CD4-positive, alpha-beta T cell treated with Interleukin-21 for 1 hour (primary cell): ENCODE measurements at places on chromosomes 11 and 22.

GRCh38 chr22:32674925-32675825, 126.3 kb upstream of the TIMP3 start:
- DNase-seq, result no peak

DNA sequence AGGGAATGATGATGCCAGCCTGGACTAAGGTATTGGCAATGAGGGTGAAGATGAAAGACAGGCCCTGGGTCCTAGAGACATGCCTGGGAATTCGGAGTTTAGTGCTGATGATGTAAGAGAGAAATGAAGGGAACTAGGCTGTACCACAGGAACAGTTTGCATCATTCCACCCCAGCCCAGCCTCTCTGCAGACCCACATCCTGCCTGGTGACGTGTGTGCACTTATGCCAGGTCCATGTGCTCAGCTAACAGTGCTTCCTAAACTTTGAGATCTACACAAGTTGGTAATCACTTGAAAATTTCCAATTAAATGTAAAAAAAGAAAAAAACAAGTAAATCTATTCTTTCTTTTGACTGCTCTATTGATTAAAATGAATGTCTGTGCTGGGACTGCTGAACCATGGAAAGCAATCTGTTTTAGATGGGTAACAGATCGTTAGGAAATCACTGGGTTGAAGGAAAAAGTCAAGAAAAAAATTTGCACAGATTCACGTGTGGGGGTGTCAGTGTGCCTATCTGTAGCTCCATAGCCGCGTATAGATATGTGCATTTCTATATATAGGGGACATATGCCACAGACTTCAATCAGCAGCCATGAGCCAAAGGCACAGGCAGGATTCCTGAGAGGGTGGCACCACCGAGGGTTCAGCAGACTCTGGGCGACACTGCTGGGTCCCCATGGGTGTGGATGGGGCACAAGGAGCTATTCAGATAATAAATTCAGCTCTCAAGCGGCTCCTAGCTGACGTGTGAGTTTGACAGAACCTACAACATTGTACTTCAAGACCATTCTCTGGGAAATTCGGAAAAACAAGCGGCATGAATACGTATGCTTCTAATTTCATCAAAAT, 131.1 kb upstream of the OPCML start:
- DNase-seq, result no peak

DNA sequence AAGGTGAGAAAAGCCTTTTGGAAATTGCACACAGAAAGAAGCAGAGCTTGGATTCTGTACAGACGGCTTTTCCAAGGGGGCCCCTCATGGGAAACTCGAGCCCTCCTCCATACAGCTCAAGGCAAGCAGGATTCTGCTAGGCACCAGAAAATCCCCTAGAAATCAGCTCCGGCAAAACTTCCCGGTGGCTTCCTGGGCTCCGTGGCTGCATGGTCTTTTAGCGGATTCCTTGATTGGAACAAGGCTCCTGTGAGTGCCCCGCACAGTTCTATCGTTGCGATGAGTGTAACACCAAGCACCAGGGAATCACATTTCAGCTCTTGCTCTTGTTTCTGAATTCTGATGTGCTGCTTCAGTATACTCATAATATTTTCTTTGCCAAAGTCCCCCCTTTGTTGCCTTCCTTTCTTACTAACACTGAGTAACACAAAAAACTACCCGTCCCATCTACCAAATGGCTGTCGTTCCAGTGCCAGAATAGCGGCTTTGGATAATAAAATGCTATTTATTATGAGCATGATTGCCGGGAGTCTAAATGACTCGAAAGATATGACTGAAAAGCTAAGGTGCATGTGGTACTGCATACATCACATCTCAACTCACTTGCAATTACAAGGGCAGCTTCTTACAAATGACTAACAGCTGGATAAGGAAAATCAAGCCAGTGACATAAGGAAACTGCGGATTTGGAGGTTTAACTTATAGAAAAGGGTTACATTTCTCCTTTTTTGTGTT, 494.1 kb downstream of the DLG2 start:
- DNase-seq, result no peak

DNA sequence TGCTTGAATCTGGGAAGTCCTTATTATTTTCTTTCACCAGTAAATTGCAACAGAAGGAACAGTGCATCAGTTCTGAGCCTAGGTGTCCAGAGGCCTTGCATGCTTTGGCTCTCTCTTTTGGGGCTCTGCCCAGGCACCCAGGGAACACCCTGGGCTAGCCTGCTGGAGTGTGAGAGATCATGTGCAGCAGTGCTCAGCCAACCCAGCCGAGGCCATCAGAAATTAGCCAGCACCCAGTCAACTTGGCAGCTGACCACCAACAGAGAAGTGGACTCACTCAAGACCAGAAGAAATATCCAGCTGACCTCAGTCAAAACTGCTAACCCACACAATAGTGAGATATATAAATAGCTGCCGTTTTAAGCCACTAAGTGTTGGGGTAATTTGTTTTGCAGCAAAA, 11.2 kb upstream of the P4HA3 start:
- DNase-seq, result no peak

DNA sequence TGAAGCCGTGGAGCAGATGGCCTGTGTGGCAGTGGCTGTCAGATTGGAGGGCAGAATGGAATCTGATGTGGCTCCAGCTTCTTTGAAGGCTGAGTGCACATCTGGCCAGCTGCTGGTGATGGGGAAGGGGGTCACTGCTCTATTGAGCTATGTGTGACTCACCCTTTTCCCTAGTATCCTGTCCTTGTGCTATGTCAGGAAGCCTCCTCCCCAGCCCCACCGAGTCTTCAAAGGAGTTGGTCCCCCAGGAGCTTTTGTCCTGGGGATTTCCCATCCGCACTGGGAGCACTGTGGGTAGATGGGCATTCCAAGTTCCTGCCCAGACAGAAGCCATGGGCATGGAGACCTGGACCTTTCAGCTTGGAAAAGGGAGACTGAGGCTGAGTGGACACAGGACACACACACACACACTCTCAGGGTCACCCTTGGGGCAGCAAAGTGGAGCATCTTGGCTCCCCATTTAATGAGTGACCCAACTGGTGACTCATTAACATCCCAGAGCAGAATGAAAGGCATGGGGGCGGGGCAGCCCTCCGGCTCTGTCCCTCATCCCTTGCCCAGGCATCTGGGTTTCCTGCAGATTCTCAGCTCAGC, 3.3 kb downstream of the SERPINH1 start:
- DNase-seq, result no peak

DNA sequence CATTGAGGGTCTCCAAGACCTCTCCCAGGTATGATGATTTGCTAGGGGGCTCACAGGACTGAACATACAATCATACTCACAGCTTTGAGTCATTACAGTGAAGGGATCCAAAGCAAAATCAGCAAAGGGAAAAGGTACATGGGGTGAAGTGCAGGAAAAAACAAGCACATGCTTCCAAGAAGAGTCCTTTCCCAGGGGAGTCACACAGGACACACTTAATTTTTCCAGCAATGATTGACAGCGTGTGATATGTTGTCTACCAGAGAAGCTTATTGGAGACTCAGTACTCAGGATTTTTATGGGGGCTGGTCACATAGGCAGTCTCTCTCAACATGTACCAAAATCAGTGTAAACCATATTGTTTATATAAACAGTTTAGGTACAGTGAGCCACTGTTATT, 25.3 kb downstream of the CUL5 start:
- no peak for DNase-seq
